Heart left ventricle (tissue), 16 donors: ENCODE measurements at places on chromosomes 11 and 22. TPM values are rescaled to one million over a fixed set of nuclear protein-coding genes. Genes with fewer than 3 reads are reported as not detected.

Gene TEF
- total RNA-seq = 32.5 TPM

DNA sequence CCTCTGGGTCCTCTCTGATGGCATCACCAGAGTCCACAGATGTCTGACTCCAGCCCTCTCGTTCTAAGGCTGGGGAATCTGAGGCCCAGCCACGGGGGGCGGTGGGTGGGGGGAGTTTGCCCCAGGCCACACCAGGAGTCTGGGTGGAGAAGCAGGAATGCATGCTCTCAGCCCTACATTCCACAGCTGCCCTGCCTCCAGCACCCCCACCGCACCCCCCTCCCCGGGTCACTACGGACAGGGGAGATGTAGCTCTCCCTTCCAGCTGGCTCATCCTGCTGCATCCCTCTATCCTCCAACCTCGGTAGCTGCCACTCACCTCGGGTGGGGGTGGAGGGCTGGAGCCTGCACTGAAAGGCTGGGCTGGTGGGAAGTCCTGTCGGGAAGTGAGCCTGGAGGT is 2.3 kb upstream of the PVALB start:
- peaks cover 7% of the 10 kb centered on the region for H3K4me1 ChIP-seq
- no peak for DNase-seq
- H3K27ac ChIP-seq = no peak overlapping the region
- no peak overlapping the region for H3K4me3 ChIP-seq
- no peaks in the 10 kb centered on the region for H3K36me3 ChIP-seq
- H3K27me3 ChIP-seq = peaks cover 58% of the 10 kb centered on the region

- H3K27ac ChIP-seq = no peak overlapping the region
- peaks cover 6% of the 10 kb centered on the region for H3K4me1 ChIP-seq
- peak; percentile 52 for DNase-seq
- no peaks in the 10 kb centered on the region for H3K27me3 ChIP-seq
- no peaks in the 10 kb centered on the region for H3K36me3 ChIP-seq
Observed at GRCh38 chr22:45235101-45235777, 5.5 kb downstream of the KIAA0930 start.

GRCh38 chr22:49076300-49077035 is 751.2 kb downstream of the BRD1 start:
- DNase-seq = no peak
- no peaks in the 10 kb centered on the region for H3K27me3 ChIP-seq
- H3K27ac ChIP-seq = no peak overlapping the region

Gene P2RX3
- total RNA-seq = 1.1 TPM

GRCh38 chr11:106983261-106983660 is 35.0 kb downstream of the GUCY1A2 start:
- no peaks in the 10 kb centered on the region for H3K27me3 ChIP-seq
- H3K36me3 ChIP-seq = no peaks in the 10 kb centered on the region
- H3K27ac ChIP-seq = no peak overlapping the region
- H3K4me1 ChIP-seq = no peaks in the 10 kb centered on the region
- no peak for DNase-seq

DNA sequence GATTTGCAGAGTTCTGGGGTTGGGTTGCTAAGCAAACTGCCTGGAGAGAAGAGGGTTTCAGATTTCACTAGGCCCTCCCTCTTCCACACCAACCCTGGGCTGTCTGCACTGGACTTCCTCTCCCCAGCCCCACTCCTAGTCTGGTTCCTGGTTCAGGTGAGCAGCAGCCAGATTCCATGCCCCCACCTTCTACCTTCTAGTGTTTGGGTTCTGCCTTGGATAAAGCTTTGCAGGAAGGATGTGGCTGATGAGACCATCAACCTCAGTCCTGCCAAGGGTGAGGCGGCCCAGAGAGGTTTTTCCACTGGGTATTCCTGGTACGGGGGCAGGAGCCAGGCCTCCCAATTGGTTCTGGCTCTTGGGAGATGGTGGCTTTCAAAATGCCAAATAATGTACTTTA is 68.3 kb downstream of the BCR start:
- no peak overlapping the region for H3K4me3 ChIP-seq
- no peaks in the 10 kb centered on the region for H3K27me3 ChIP-seq
- no peaks in the 10 kb centered on the region for H3K36me3 ChIP-seq

Gene E2F8
- 2.3 TPM for total RNA-seq

Gene OR4C6
- not detected for total RNA-seq

Gene CARNS1
- 3.5 TPM for total RNA-seq

Gene EIF3F
- 164 TPM for total RNA-seq

Gene FAM181B
- not detected for total RNA-seq

GRCh38 chr22:44491269-44492035 is 6.6 kb downstream of the RTL6 start:
- H3K27ac ChIP-seq = no peak overlapping the region
- H3K4me1 ChIP-seq = peaks cover 23% of the 10 kb centered on the region
- no peak for DNase-seq
- peaks cover 6% of the 10 kb centered on the region for H3K36me3 ChIP-seq
